Fibroblast of villous mesenchyme (primary cell): ENCODE measurements at places on chromosomes 1 and 21. TPM values are rescaled to one million over a fixed set of nuclear protein-coding genes. Genes with fewer than 3 reads are reported as not detected.

The C1orf226 gene
- total RNA-seq: under 0.01 and 0.86 TPM in 2 replicates

The PLEKHM2 gene
- total RNA-seq: 54.0 and 61.8 TPM in 2 replicates

The SH2D1B gene
- not detected in 2 replicates for total RNA-seq

The OR2M7 gene
- total RNA-seq: not detected in 2 replicates

The ANKRD35 gene
- total RNA-seq: 1.3 TPM in 2 replicates

The SMCP gene
- not detected in 2 replicates for total RNA-seq

The ETV3L gene
- not detected in 2 replicates for total RNA-seq

The HAO2 gene
- total RNA-seq: not detected in 2 replicates
